ENCODE measurements at places on chromosomes 11 and 22.

DNA sequence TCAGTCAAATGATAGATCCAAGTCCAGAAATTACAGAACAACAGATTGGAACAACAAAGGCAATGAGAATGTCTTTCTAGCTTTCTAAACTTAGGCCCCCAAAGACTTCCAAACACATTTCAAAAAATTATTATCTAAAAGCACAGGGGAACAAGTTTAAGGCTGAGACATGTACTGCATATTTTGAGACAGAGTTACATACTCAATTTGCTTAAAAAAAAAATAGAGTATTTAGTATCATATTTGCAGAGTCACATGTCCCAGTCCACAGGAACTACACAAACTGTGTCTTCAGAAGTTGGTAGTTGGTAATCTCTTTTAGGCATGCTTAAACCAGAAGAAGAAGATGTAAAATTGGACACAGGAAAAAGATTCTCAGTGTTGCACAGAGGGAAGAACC is 127.2 kb downstream of the MAML2 start:
- peak overlapping the region; percentile 77 for H3K27ac ChIP-seq
- DNase-seq, result no peak
- H3K27me3 ChIP-seq, result no peaks in the 10 kb centered on the region

DNA sequence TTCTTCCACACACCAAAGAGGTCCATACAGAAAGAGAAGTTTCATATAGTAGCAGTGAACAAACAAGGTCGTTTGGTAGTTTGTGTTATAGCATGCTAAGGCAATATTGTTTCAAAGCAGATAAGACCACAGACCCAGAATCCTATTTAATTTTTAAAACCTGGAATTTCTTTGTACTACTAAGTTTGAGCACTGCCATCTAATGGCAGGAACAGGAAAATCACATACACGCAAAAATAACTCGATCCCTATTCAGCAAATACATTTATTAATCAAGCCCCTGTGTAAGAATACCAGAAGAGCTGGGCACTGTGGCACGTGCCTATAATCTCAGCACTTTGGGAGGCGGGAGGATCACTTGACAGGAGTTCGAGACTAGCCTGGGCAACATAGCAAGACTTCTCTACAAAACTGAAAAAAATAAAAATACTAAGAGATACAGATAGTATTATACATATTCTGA is 2.9 kb upstream of the BTBD10 start:
- peaks cover 17% of the 10 kb centered on the region for H3K4me1 ChIP-seq
- DNase-seq, result peak; percentile 93
- H3K27ac ChIP-seq, result no peak overlapping the region
- no peaks in the 10 kb centered on the region for H3K36me3 ChIP-seq

GRCh38 chr22:45496451-45496941 is 6.2 kb upstream of the FBLN1 start:
- H3K4me3 ChIP-seq, result no peak overlapping the region
- H3K4me1 ChIP-seq, result peaks cover 5% of the 10 kb centered on the region
- DNase-seq, result peak; percentile 10
- H3K27ac ChIP-seq, result no peak overlapping the region

DNA sequence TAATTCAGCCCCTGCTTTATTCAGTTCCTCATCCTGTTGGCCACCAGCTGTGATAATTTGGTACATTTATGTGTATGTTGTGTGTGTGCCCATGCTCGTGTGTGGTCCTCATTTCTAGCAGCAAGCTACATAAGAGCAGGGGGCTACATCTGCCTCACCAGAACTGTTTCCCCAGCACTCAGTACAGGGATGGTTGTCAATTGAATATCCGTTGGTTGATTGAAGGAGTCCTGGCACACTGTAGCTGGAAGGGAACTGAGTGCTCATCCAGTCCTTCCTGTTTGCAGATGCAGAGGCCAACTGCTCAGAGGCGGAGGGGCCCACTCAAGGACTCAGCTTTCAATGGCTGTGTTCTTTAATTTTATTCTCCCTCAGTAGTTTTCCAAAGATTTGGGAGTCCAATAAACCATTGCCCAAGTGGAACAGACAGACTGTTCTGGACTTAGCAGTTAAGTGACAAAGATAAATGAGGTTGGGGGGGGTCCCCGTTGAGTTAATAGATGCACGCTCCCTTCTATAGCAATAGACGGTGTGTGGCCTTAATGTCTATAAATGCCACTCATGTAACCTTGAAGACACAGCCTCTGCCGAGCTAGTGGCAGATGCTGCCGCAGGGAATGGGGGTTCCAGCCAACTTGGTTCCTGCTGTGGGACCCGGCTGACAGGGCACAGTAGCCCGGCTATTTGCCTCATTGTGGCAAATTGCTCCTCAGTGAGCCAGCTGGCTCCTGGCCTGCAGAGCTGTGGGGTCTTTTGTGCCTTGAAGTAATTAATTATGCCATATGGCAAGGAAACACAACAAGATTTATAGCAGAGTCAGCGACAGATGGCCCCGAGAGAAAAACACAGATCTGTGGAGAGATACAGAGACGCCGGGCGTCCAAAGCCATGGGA is 71.4 kb upstream of the GRK3 start:
- peaks cover 3% of the 10 kb centered on the region for H3K27me3 ChIP-seq
- H3K27ac ChIP-seq, result no peak overlapping the region

GRCh38 chr11:13954591-13954990 is 7.9 kb upstream of the SPON1 start:
- no peak overlapping the region for H3K27ac ChIP-seq
- H3K4me1 ChIP-seq, result no peaks in the 10 kb centered on the region
- H3K36me3 ChIP-seq, result no peaks in the 10 kb centered on the region
- no peak for DNase-seq
- H3K4me3 ChIP-seq, result no peak overlapping the region
- peaks cover 53% of the 10 kb centered on the region for H3K27me3 ChIP-seq

GRCh38 chr22:30054764-30055069 is 25.5 kb upstream of the HORMAD2 start:
- no peaks in the 10 kb centered on the region for H3K4me1 ChIP-seq
- H3K27ac ChIP-seq, result no peak overlapping the region
- no peaks in the 10 kb centered on the region for H3K36me3 ChIP-seq
- DNase-seq, result no peak
- H3K27me3 ChIP-seq, result no peaks in the 10 kb centered on the region

DNA sequence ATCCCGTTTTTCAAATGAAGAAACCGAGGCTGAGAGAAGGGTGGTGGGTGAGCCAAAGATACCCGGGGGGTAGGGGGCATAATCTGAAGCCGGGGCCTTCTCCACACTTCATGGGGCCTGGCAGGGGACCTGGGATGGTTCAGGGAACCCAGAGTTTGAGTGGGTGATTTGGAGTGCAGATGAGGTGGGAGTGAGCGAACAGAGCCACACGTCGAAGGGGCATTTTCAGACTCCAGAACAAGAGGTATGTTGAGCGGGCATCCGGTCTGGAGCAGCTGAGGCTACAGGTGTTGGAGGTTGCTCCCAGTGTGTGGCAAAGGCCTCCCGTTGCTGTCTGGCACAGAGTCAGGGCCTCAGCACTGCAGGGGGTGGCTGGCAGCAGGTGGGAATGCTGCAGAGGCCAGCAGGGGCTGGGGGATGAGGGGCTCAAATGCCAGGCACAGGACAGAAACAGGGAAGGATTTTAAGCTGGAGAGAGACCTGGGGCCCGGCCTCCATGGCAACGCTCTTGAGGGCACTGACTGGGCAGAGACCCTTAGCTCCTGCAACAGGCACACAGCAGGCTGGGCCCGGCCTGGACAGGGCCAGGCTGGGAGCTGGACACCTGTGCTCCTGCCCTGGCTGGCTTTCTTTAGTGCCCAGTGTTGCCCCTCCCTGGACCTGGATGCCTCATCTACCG is 46.2 kb downstream of the WNT11 start:
- peaks cover 8% of the 10 kb centered on the region for H3K27me3 ChIP-seq
- H3K4me1 ChIP-seq, result no peaks in the 10 kb centered on the region
- H3K27ac ChIP-seq, result no peak overlapping the region
- no peaks in the 10 kb centered on the region for H3K36me3 ChIP-seq
- no peak overlapping the region for H3K4me3 ChIP-seq

DNA sequence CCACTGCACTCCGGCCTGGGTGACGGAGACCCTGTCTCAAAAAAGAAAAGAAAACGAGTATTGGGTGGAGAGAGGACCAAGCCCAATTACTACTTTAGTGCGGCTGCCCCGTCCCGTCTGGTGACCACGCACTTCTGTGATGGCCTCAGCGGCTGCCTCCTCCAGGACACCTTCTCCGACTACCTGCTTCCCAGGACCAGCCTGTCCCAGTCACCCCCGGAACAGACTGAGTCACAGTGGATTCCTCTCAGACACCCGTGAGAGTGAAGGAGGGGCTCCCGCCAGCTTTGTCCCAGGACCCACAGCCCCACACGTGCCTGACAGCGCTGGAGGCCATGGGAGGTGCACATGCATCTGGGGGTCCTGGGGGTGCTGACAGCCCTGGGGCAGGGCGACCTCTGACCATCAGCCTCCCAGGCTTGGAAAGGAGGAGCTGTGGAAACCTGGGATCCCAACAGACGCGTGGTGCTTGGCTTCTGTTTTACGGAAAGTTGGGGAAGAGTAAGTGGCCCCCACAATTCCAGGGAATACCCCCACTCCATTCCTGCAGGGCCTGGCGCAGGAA is 4.8 kb downstream of the DRD4 start:
- H3K27ac ChIP-seq, result no peak overlapping the region
- no peaks in the 10 kb centered on the region for H3K36me3 ChIP-seq
- H3K4me1 ChIP-seq, result no peaks in the 10 kb centered on the region

- no peaks in the 10 kb centered on the region for H3K36me3 ChIP-seq
- H3K27ac ChIP-seq, result no peak overlapping the region
- no peak for DNase-seq
- H3K27me3 ChIP-seq, result peaks cover 7% of the 10 kb centered on the region
- H3K4me1 ChIP-seq, result no peaks in the 10 kb centered on the region
Observed at GRCh38 chr11:118084247-118084646, 2.5 kb downstream of the SMIM35 start.

- no peak overlapping the region for H3K27ac ChIP-seq
- H3K36me3 ChIP-seq, result no peaks in the 10 kb centered on the region
- no peak for DNase-seq
- H3K27me3 ChIP-seq, result no peaks in the 10 kb centered on the region
- no peak overlapping the region for H3K4me3 ChIP-seq
Observed at GRCh38 chr22:25845985-25846745, 104.2 kb downstream of the MYO18B start.

- no peaks in the 10 kb centered on the region for H3K4me1 ChIP-seq
- H3K27me3 ChIP-seq, result peaks cover 5% of the 10 kb centered on the region
- H3K36me3 ChIP-seq, result no peaks in the 10 kb centered on the region
- peak; percentile 54 for DNase-seq
Observed at GRCh38 chr11:1207401-1208143, 15.3 kb upstream of the MUC5B start.

DNA sequence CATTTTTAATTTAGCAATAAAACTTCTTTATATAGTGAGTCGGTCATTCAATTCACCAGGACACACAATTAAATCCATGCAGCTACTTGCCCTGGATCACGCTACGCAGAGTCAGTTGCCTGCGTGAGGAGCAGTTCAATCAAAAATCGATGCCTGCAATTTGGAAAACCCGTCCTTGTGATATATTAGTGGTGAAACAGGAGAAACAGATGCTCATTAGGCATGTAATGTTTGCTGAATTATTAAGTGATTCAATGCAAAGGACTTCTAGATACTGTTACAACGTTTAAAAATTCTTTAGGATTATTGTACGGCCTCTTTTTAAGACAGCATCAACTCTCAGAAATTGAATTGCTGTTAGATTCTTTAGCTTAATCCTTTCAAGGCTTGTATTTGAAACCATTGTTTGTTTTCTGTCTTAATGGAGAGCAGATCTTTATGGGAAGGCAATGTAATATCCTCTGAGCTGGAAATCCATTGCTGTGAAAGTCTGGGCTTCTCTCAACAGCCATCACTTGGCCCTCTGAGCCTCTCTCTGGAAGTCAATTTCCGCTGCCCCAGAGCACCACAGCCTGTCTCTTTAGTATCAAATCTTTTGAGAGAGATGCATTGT is 20.1 kb upstream of the PAMR1 start:
- no peak for DNase-seq
- H3K36me3 ChIP-seq, result no peaks in the 10 kb centered on the region
- no peak overlapping the region for H3K27ac ChIP-seq
- no peaks in the 10 kb centered on the region for H3K27me3 ChIP-seq

DNA sequence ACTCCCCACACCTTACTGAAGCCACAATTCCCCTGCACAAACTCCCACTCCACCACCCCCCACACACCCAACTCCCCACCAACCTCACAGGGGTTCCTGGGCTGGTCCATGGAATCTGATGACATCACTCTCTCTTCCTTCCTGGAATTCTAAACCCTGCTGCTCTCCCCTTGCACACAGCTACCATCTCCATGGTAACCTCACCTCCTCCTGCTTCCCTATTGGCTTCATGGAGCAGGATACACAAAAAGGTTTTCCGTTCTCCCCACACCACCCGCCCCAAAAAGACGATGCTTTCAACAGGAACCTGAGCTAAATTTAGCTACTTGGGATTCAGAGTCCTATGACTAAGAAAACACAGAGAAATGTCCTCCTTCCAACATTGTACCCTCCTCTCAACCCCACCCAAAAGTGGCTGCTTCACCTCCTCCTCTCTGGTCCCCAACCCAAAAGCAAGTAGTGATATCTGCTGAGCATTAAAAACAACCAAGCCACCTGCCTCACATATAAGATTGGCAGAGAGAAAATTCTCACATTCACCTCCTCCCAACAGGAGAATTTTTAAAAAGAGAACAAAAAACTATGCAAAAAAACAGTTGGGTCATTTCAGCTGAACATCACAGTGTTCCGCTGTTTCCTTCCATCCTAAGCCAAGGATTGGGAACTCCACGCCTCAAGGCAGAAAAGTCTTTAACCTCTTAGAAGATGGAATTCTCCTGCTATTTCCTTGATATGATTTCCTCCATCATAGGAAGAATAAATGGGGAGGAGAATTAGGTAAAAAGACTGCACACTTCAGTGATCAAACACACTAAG is 66.9 kb downstream of the RBFOX2 start:
- no peaks in the 10 kb centered on the region for H3K27me3 ChIP-seq
- H3K4me1 ChIP-seq, result peaks cover 24% of the 10 kb centered on the region
- peak overlapping the region; percentile 19 for H3K27ac ChIP-seq
- H3K4me3 ChIP-seq, result no peak overlapping the region
- peak; percentile 81 for DNase-seq

DNA sequence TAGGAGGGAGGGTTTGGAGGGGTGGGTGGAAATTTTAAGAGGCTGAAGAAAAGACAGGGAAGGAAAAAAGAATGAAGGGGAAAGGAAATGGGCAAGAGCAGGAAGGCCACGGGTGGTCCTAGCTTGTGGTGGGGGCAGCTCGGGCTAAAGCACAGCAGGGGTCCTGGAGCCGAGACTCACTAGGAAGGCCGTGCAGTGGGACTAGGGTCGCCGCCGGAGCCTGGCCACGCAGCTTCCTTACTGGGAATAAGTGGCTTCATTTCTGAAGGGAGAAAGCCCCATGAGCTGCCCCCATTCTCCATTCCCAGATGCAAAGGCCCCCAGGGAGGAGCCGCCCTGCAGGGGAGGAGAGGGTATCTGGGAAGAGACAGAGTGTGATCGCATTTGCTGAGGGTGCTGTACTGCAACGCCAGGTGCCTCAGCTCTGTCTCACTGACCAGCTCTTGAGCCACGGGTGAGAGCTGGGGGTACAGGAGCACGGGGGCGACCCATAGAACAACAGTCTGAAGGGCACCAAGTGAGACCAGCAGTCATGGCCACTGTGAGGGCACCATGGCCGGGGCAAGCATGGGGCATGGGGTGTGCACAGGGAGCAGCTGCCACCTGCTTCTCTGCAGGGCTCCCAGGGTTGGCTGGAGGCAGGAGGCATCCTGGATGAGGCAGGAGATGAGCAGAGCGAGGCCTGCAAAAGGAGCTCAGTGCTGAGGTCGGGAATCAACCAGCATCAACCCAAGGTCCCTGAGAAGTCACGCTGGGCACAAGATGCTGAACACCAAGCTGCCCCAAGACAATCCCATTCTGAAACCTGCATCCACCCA is 11.6 kb downstream of the TOP3B start:
- H3K27ac ChIP-seq, result no peak overlapping the region
- peak; percentile 21 for DNase-seq
- H3K4me1 ChIP-seq, result no peaks in the 10 kb centered on the region
- peaks cover 70% of the 10 kb centered on the region for H3K36me3 ChIP-seq
- H3K27me3 ChIP-seq, result no peaks in the 10 kb centered on the region
